ENCODE measurements at places on chromosomes 16 and 17.
A peak's percentile ranks its signal among the peaks of the same experiment; 100 is the strongest.

GRCh38 chr17:44376124-44376523, 12.5 kb upstream of the FAM171A2 start:
- DNase-seq, result no peak

DNA sequence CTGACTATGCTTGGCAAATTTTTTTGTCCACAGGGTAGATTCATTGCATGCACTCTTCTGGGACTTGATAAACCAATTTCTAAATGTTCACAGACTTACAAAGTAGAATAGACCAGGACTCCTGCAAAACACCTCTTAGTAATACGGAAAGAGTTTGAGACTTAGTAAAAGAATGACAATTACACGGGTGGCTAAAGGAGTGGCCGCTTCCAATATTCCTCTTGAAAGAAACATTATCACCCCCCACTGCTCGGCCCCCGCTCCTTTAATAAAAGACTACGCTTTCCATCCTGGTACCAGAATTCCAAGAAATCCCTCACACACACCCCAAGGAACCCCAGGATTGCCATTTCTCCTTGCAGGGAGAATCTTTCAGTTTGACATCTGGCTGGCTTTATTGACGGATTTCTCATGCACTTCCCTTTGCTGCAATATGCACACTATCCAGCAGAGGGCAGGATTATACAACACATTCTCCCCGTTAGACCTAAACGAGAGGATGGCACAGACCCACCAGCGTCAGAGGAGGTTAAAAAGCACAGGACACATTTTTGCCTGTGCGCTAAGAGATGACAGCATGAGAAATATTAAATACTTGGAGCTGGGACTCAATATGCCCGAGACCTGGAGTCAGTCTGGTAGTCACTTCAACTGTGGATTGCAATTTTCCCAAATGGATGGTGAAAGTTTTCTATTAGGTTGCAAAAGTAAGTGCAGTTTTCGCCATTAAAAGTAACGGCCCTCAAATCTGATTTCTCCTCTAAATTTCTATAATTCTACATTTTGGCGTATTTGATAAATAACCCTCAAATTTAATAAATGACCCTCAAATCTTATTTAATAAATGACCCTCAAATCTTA, 46.6 kb upstream of the NUDT7 start:
- DNase-seq, result peak; percentile 22

DNA sequence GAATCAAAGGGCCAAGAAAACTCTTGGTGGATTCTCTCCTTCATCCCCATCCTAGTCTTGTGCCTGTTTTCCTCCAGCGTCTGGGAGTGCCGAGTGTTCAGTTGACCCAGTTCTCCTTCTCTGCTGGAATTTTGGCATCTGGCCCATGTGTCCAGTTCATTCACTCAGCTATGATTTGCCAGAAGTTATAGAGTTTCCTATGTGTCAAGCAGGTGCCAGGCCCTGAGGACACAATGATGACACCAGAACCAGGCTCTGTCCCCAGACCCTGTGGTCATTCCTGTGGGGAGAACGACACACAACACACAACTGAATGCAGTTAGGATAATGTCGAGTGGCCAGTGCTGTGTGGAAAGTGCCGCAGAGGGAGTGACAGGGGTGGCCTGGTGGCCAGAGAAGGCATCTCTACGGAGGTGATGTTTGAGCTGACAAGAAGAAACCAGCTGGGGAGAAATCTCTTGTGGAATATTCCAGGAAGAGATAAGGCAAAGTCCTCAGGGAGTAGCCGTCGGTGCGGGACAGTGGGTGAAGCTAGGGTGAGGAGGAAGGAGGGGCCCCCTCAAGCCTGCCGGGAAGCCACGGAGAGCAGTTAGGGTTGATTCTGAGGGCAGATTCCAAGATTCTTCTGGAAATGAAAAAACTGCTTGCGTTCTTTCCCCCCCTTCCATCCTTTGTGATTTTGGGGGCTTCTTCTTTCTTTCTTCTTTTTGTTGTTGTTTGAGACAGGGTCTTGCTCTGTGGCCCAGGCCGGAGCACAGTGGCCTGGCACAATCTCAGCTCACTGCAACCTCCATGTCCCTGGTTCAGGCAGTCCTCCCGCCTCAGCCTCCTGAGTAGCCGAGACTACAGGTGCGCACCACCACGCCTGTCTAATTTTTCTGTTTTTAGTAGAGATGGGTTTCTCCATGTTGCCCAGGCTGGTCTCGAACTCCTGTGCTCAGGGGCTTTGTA, 35.8 kb upstream of the IL34 start:
- DNase-seq, result no peak

GRCh38 chr16:28838558-28838918, 7.6 kb downstream of the TUFM start:
- no peak for DNase-seq

GRCh38 chr16:19991614-19992013, 82.1 kb downstream of the GPR139 start:
- no peak for DNase-seq

Measured in stimulated activated CD8-positive, alpha-beta memory T cell treated with anti-CD3 and anti-CD28 coated beads, Interleukin-7, amount 100 ng/mL, for 1 hour (primary cell).